ENCODE measurements at places on chromosomes 4 and X.

DNA sequence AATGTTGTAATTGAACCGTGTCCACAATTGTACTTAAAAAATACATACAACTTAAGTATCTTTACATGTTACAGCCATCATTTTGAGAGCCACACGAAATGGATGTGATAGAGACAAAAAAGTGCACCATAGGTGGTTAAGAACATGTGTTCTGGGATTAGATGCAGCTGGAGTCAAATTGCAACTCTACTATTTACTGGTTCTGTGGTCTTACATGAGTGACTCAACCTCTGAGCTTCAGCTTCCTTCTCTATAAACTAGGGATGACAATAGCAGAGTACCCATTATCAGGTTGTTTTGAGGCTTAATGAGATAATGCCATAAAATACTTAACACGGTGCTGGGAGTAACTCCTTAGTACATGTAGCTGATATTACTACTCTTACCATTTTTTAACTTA is 130.4 kb downstream of the IDS start:
- no peak for DNase-seq

DNA sequence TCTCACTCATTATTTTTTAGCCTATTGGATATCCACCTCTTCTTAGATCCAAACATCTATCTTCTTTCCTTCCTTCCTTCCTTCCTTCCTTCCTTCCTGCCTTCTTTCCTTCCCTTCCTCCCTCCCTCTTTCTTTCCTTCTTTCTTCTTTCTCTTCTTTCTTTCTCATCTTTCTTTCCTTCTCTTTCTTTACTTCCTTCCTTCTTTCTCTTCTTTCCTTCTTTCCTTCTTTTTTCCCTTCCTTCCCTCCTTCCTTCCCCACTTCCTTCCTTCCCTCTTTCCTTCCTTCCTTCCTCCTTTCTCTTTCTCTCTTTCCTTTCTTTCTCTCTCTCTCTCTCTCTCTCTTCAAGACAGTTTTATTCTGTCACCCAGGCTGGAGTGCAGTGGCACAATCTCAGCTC is 1239.8 kb downstream of the PCDH7 start:
- DNase-seq, result no peak

- no peak for DNase-seq
These were observed 128.7 kb downstream of the AFAP1 start for GRCh38 chr4:7810783-7811535.

DNA sequence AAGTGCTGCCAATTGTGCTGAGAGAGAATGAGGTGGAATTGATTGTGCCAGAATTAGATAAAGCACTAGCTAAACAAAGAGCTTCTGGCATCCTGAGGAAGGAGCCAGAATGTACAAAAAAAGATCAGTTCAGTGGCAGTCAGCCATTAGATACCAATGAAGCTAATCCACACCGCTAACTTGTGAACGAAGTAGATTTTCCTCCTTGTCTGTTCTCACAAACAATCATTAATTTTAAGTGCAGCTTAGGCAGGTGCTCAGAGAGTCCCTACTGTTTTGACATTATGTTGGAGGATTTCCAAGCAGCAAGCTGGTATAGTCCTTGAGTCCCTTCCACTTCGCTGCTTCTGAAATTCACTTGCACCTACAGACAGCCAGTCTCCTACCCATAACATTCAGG is 617.4 kb downstream of the CENPC start:
- DNase-seq, result no peak

DNA sequence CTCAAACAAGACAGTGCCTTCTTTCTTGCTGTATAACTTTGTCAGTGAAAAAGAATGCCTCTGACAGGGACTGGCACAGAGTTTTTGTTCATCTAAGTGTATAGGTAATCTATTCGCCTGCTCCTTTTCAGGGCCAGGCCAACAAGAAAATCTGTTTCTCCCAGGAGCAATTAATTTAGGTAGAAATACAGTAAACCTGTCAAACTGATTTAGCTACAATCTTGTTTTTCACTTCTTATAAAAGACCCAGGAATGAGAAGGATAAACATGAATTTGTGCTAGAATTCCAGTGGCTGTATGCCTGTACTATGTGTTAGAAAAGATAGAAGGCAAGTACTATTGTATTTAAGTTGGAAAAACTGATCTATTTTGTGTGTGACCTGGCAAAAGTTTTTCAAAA is 6.1 kb downstream of the TMA16 start:
- DNase-seq, result no peak

GRCh38 chrX:38662640-38663039 is 101.3 kb downstream of the TSPAN7 start:
- no peak for DNase-seq

- DNase-seq, result no peak
These were observed 156.4 kb upstream of the BOD1L1 start for GRCh38 chr4:13783800-13784411.
